ENCODE measurements at places on chromosomes 1 and 21.

- DNase-seq: no peak
Measured at GRCh38 chr1:9249534-9250410, 15.2 kb downstream of the H6PD start.

- no peak for DNase-seq
Measured at GRCh38 chr1:172453153-172453545, 9.3 kb upstream of the PIGC start.

DNA sequence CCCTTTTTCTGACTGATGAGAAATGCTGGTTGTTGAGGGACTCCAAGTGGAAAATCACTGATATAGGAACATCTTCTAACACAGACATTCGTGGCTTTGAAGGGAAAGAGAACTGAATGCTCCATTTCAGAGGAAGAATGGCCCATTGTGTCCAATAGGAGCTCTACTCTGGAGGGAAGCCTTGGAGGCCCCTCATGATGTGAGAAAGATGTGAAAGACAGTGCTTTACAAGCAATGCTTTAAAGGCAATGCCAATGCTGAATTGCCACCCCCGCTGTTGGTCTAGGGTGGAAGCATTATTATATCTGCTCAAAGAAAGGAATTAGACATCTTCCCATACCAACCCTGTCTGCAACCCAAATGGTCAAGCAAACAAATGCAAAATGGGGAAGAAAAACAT lies 13.7 kb downstream of the NMNAT2 start:
- DNase-seq: no peak

DNA sequence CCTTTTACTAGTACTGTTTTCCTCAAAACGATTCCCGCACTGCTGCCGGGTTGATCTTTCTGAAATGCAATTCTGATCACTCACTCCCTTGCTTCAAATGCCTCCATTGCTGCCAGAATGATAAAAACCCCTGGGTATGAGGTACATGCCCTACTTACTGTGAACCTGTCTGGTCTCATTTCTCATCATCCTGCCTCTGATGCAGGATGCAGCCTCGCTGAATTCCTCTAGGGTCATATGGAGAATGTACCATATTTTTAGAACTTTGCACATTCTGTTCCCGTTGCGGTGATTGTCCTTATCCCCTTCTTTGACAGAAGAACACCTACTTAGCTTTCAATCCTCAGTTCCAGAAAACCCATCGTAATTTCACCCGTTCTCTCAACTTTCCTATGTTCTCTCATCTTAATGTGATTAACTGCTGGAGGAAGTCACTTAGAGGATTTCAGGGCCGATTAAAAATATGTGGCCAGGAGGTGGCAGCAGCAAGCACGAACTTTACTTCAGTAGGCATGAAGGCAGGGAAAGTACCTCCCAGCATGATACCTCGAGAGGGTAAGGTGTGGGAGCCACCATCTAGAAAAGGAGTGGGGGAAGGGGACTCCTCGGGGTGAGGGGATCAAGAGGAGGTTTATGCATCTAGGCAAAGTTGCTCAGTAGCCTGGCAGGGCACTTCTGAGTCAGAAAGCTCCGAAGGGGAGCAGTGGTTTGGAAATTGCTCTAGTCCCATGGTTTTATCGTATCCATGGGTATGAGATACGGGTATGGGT lies 361.5 kb upstream of the ZP4 start:
- DNase-seq: peak; percentile 2

GRCh38 chr1:160702100-160702499 lies 9.5 kb downstream of the CD48 start:
- no peak for DNase-seq

DNA sequence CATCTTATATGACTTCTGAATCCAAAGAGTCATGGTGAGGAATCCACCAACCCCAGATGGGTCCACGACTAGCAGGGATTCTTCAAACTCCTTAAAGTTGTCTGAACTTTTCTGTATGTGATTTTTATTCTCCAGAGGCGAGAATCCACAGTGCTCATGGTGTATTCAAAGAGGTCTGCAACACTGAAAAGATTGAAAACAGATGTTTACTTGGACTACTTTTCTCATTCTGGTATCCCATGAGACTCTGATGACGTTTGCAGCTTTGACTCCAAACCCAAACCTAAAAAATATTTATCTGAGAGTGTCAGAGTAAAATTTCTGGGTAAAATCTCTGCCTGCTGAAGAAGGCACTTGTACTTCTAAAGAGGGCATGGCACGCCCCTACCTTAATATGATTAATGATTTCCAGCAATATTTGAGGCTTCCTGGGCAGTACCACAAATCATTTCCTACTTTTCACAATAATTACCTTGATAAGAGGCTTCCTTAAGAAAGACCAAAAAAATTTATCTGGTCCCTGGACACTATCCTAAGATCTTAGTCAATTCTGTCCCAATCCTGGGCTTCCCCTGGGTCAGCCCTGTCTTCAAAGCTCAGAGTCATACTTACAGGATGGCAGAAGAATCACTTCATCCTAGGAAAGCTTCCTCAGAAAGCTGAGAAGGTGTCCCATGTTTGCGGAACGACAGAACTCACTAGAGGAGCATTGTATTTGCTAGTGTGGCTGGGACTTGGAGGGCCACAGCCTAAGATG lies 76.5 kb upstream of the MAP10 start:
- DNase-seq: no peak

DNA sequence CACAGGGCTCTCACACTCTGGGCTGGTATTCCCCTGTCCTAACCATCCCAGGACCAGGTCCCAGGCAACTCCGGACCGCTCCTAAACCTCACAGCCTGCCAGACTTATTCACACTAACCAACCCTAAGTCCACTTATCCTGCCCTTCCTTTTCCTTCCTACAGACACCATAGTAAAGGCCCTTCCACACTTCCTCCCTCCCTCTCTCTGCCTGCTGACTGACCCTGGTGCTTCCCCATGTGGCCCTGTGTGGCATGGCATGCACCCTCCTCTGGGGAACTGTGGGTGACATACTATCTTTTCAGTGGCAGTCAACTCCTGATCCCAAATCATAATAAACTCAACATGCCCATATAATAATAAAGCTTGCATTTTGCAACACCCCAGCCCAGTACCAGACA lies 155.1 kb upstream of the DNAH14 start:
- DNase-seq: no peak

DNA sequence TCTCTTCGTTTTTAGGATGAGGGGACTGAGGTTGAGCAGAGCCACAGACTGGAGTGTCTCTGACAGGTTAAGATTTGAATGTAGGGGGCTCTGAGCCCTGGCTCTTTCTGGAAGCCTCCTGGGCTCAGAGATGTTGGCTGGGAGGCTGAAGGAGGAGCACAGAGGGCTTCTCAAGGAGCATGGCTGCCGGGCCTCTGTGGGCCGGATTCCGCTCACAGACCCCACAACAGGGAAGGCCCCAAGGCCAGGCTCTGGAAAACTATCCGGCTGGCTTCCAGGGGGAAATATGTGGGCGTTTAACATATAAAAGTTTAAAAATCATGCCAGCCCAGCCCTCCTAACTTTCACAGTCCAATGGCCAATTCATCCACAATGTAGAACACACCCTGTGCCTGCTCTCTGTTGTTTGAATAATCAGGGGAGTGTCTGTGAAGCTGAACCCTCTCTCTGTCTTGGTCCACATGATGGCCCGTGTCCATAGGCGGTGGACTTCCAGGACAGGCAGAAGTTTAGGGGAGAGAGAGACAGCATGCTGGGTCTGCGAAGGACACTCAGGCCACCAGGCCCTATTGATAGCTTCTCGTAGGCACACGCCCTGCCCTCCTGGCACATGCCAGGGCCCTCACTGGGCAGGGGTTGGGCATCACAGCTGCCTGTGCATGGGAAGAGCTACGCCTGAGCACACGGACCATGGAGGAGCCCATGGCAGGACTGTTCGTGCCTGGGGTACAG lies 10.8 kb downstream of the OBSCN start:
- DNase-seq: no peak

GRCh38 chr1:83555871-83556270 lies 443.1 kb downstream of the TTLL7 start:
- no peak for DNase-seq

DNA sequence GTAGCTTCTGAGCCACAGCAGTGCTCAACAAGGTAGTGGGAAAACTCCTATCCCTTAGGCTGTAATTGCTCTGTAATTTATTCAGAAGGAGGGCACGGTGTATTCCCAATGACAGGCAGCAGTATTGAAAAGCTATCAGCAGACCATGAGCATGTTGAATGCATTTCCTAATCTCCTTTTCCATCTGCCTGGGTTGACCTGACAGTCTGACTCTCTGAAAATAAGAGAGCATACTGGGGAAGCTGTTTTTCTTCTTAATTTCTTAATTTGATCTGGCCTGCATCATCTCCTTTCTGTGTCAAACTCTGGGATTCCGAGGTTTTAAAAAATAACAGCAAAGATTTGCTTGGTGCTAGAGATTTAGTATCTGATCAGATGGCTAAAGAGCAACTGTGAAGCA lies 88.1 kb upstream of the SLC35F3 start:
- no peak for DNase-seq

DNA sequence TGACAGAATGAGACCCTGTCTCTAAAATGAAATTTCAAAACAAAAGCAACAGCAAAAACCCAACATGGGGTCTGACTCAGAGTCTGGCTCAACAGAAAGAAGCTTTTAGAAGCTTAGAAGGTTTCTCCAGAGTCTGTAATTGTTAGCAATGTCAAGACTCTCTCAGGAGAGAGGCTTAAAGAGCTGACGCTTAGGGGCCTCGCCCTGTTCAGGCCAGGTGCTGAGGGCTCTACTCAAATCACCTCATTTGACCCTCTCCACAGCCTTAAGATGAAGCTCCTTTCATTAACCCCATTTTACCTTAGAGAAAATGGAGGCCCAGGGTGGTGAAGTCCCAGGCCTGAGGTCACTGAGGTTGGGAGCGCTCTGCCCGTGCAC lies 5.3 kb upstream of the KIF17 start:
- no peak for DNase-seq
